ENCODE measurements at places on chromosomes 7 and 10.

- no peak for DNase-seq
Observed at GRCh38 chr7:33849971-33850559, 55.3 kb upstream of the BMPER start.

- DNase-seq = no peak
Observed at GRCh38 chr7:607938-608337, 88.3 kb upstream of the PDGFA start.

DNA sequence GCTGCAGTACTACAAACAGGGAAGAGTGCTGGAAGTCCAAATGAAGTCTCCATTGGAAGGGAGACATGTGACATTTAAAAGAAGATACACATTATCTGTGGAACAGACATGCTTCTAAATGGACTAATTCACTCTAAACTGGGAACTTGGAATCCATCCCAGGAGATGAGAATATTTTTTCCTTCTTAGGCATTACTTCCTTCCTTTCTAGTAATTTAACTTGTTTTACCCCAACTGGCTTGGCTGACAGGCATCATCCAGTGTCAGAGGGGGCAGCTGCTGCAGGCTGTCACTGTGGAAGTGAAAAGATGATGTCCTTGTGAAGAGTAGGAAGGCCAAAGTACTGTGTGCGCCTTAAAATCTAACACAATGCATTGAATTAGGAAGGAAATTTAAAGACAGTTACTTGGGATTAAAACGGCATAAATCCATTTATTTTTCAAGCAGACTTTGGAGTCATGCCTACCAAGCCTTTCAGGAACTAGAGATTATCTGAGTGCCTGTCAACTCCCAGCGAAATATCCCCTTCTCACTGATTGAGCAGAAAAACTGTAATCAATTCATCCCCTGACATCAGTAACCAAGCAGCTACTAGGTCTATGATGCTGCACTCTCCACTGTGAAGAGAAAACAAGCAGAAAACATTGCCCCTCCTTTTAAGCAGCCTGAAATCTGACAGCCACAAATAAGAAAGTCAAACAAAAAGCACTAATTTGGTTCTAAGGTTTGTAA is 161.2 kb downstream of the DGKI start:
- DNase-seq = no peak

DNA sequence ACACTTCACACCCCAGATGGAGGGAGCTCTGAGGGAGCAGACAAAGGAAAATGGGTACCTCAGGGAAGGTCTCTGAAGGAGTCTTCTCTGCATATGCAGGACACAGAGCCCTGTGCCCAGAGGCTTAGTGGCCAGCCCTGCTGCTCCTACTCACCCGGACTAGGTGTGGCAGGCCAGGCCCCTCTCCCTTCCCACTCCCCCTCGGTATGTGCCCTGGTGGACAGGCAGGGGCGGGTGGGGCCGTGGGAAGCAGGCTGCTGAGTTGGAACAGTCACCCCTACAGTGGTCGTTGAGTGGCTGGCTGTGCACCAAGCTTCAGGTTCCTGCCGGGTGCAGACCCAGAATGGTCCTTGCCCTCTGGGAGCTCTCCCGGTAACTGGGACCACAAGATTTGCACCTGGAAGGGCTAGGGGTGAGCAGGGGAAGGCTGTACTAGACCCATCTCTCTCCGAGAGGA is 68.6 kb downstream of the ZMIZ1 start:
- DNase-seq = no peak

- DNase-seq = no peak
Observed at GRCh38 chr7:29005829-29006228, 47.7 kb upstream of the TRIL start.

- DNase-seq = no peak
Observed at GRCh38 chr10:7192831-7193361, 217.9 kb downstream of the SFMBT2 start.

DNA sequence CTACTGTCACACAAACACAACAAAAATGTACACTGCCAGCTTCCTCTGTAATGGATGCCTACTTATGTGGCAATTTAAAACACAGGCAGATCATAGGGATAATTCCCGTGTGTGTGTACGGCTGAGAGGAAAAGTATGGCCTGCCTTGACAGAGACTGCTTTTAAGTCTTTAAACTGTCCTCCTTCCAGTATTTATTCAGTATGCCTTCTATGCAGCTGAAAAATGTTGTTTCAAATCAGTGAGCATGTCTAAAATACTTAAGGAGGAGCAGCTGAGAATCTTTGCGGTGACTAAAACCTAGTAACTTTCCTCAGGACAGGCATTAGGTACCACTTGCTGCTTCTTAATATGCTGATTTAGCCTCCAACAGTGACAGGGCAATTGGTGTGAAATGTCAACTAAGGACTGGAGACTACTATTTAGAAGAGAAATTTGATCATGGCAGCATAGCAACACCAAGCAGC is 126.3 kb downstream of the CACNA2D1 start:
- DNase-seq = no peak

- no peak for DNase-seq
Observed at GRCh38 chr10:50501924-50502452, 121.8 kb downstream of the SGMS1 start.

GRCh38 chr7:40474790-40475680 is 340.2 kb downstream of the SUGCT start:
- DNase-seq = no peak
